ENCODE measurements at places on chromosomes 7 and 10.

DNA sequence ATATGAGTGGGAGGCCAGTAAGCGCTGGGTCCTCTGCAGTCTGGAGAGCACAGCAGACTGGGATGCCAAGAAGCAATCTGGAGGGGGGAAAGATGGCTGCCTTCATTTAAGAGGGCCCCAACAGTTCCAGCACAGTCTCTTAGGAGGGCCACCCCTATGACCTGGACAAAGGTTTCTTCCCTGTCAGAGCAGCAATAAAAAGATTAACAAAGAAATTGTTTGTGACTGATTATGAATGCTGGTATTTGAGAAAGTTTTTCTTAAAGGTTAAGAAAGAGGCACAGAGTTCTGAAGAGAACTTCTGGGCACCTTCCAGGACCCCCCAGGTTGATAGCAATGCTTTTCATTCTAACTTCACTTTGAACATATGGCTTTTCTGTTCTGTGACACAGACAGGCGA, 52.3 kb downstream of the CYP26A1 start:
- DNase-seq = no peak

- no peak for DNase-seq
Observed at GRCh38 chr10:49747303-49747646, 14.8 kb downstream of the OGDHL start.

DNA sequence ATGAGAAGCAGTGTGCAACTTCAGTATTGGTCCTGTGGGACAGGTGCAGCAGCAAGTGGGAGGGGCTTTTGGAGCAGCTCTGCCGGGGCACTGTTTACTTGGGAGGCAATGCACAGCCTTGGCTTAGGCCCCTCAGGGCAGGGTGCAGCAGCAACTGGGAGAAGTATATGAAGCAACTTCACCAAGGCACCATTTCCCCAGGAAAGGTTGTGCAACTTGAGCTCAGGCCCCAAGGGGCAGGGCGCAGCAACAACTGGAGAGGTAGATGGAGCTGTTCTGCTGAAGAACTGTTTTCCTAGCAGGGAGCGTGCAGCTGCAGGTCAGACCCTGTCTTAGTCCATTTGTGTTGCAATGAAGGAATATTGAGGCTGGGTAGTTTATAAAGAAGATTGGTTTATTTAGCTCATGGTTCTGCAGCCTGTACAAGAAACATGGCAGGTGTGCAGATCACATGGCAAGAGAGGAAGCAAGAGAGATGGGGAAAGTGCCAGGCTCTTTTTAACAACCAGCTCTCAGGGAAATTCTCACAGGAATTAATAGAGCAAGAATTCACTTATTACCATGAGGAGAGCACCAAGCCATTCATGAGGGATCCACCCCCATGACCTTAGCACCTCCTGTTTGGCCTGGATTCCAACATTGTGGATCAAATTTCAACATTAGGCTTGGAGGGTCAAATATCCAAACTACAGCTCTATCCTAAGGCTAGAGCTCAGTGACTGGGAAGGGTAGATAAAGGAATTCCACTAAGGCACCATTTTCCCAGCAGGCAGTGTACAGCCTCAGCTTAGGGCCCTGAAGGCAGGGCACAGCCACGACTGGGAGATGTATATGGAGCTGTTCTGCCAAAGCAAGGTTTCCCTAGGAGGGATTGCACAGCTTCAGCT, 10.9 kb downstream of the GPR141 start:
- no peak for DNase-seq

- DNase-seq = peak; percentile 79
Observed at GRCh38 chr10:3783316-3783681, 1.7 kb downstream of the KLF6 start.

DNA sequence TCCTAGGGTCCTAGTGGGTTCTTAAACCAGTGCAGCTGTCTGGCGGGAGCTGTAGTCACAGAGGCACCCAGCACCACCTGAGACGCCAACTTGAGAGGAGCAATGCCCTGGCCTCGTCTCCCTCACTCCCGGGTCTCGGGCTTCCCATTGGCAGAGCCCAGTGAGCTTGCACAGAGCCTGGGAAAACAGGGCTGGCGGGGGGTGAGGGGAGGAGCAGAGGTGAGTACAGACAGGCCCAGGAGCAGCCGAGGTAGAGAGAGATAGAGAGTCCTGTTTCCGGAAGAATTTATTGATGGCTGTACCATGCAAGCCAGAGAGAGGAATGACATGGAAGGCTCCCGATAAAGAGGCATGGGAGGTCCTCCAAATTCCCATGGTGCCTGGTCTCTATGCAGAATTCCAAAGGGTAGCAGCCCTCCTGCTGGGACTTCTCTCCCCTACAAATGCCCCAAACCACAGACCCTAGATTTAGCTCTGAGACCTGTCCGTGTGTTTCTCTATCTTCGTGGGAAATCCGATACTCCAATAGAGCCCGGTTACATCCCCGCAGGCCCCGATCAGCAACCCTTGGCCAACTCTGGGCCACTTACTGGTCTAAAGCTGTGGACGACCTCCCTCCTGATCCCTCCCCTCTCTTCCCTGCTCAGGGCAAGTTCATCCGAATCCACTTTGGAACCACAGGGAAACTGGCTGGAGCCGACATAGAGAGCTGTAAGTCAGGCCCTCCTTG, 20.3 kb upstream of the MYH16 start:
- DNase-seq = no peak

- DNase-seq = no peak
Observed at GRCh38 chr7:153407291-153408046, 644.7 kb upstream of the DPP6 start.

DNA sequence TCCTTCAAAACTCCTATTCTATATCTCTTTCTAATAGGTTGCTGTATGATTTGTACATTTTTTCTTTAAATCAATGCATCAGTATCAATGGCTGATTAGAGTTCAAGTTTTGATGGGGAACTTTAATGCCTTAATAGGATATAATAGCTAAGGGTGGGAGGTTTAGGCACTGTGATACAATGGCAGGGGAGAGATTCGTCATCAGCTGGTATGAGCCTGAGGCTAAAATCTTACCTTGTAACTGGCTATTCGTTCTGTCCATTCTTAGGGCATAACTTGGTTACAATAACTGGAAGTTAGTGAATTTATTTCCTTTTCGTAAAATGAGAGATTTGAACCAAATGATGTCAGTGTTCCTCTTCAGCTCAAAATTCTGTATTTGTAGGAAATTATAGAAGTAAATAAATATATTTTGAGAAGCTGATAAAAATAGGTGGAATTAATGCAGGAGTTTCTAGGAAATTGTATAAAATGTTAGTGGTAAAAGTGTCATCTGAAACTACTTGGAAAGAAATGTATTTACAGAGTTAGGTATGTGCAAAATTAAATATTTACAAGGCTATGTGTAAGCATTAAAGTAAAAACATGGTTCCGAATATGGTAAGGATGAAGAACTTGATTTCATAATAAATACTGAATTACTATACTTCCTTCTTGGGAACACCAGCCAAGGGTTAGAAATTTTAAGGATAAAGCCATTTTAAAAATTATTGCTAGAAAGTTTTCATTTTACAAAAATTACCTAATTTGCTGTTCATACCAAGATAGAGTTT, 27.5 kb upstream of the NAMPT start:
- no peak for DNase-seq

Measured in stimulated activated CD8-positive, alpha-beta memory T cell treated with anti-CD3 and anti-CD28 coated beads, Interleukin-4, amount 100 ng/mL, for 48 hours (primary cell).